ENCODE measurements at places on chromosomes 4 and X.

DNA sequence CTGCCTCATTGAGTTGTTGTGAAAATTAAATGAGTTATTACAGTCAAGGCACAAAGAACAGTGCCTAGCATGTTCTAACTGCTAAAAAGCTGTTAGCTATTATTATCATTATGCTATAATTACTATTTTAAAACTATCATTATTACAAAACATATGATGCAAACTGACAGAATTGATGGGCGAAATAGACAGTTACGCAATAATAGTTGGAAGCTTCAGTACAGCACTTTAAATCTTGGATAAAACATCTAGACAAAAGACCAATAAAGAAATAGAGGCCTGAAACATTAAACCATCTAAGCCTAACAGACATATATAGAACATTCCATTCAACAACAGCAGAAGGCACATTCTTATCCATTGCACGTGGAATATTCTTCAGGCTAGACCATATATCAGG, 73.0 kb downstream of the TAB3 start:
- DNase-seq, result no peak

GRCh38 chr4:2364654-2365053, 53.8 kb downstream of the ZFYVE28 start:
- peak; percentile 78 for DNase-seq

GRCh38 chrX:39174772-39175417, 373.6 kb downstream of the MID1IP1 start:
- no peak for DNase-seq

GRCh38 chrX:111349934-111350333, 62.1 kb downstream of the DCX start:
- no peak for DNase-seq

GRCh38 chr4:10456595-10457254, 501 bp downstream of the ZNF518B start:
- peak; percentile 72 for DNase-seq

GRCh38 chr4:38764277-38764676, 18.5 kb downstream of the TLR10 start:
- no peak for DNase-seq

DNA sequence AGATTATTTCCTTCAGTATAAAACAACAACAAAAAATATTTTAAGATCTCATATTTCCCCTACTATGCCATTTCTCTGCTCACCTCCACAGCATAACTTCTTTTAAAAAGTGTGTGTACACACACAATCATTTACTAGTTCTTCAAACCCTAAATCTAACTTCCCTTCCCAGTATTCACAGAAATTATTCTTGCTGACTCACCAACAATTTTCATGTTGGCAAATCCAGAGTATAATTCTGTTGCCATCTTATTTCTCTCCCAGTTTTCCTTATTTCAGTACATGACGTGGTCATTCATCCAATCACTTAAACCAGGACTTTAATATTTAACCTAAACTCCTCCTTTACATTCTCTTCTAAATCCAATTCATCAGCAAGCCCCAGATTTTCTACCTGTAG, 11.4 kb upstream of the RAP1GDS1 start:
- DNase-seq, result no peak

DNA sequence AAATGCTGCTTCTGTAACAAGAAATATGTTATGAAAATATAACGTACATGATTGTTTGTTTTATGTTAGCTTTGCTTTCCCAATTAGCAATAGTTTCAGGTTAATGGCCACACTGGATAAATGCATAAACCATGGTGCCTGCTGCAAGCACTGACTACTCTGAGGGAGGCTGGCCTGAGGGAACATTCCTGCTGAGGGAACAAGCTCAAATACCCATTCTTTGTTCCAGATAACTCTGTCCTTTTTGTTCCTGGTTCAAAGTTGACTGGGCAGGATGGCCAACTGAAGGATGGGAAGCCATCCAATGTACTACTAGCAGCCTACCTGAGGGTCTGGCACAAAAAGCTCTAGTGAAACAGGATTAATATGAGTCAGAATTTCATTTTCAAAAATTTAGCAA, 37.5 kb downstream of the NUP62CL start:
- DNase-seq, result no peak

GRCh38 chr4:7202411-7202810, 10.1 kb downstream of the SORCS2 start:
- DNase-seq, result peak; percentile 48

GRCh38 chrX:71164071-71164470, 19.4 kb downstream of the NLGN3 start:
- DNase-seq, result no peak

- DNase-seq, result no peak
Measured at GRCh38 chr4:17515445-17516407, 761 bp downstream of the CLRN2 start.

DNA sequence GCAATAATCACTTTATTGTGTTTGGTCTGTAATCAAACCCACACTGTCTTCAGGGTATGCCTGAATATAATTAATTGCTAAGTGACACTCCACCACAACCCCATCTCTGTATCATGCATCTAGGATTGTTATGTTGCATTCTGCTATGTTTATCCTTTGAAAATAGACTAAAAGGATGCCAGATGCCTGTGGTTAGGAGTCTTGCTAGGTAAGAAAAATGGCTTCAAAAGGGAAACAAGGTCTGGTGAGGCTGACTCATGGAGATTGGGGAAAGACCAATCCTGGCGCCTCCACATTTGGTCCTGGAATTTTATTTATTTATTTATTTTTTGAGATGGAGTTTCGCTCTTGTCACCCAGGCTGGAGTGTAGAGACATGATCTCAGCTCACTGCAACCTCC, 360.5 kb upstream of the SLC7A11 start:
- peak; percentile 6 for DNase-seq

- no peak for DNase-seq
Measured at GRCh38 chr4:69601065-69601464, 38.4 kb downstream of the UGT2A2 start.

- DNase-seq, result no peak
Measured at GRCh38 chr4:176031922-176032321, 33.7 kb upstream of the WDR17 start.

- peak; percentile 54 for DNase-seq
Measured at GRCh38 chr4:181688872-181689271, 554.3 kb upstream of the TENM3 start.

DNA sequence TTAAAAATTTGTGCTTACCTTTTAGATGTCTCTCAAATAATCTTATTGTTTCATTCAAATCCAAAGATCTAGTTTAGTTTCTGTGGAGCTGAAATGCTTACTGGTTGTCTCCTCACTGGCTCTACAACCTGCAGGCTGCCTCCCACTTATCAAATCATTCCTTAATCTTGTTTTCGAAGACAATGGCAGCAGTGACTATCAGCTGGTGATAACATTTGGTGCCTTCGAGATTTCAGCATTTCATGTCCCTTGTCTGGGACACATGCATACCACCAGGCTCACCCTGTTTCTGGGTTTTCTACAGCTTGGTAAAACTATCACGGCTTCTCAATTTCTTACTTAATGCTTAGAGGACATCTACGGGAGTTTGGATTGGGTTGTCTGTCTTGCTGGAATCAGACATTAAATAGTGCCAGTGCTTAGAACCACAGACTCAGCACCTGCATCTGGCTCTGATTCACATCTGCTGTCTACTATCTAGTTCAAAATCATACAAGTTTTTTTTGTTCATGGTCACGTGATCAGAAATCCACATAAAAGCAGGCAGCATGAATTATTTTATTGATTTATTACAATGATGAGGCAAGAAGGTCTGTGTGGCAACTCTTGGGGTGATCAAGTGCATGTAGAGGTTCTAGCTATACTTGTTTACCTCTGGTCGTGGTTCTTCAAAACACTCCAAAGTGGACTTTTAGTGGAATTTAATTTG, 32.0 kb upstream of the SMARCAD1 start:
- DNase-seq, result no peak

DNA sequence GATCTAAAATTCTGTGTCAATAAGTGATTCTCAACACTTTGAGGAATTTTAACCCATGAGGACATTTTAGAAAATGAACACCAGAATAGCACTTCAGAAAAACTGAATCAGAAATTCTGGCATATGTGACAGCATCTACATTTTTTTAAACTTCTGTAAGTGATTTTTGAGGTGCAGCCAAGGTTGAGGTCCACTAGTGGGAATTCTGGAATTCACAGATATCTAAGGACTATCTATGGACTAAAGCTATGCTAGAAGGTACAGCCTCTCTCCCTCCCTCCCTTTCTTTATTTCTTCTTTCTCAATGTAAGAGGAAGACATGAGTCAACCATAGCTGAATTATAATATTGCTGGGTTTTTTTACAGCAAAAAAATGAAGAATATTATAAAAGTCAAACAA, 508.2 kb upstream of the ATOH1 start:
- no peak for DNase-seq

GRCh38 chr4:7023486-7023885, 19.7 kb upstream of the TADA2B start:
- no peak for DNase-seq

DNA sequence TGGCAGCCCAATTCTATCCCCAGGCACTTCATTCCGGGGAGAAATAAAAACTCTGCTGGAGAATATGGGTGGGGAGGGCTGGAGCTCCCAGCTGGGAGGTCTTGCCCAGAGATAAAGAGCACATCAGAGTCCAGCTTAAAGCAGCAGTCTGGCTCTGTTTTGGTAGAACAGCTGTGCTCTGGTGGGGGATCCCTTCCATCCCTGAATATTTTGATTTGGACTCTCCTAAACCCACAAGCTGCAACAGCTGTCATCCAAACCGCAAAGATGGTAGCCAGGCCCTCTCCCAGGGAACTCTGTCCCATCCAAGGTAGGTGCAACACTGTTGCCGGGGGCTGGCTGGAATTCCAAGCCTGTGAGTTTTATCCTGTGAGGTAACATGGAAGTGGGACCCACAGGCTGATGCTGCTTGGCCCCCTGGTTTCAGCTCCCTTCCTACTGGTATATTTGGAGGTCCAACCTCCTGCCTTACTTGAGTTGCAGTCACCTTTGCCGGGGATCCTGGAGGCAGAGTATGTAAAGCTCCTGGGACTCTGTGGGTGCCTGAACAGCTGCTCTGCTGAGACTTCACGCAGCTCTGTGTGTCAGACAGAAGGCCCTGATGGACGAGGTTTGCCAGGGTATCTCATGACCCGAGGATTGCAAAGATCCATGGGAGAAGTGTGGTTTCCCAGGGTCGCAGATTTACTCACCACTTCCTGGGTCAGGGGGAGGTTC, 203.5 kb upstream of the ITM2A start:
- no peak for DNase-seq

GRCh38 chr4:25032126-25032525, 1.4 kb upstream of the LGI2 start:
- peak; percentile 10 for DNase-seq

- no peak for DNase-seq
Measured at GRCh38 chrX:113529426-113530013, 688.9 kb upstream of the AMOT start.

DNA sequence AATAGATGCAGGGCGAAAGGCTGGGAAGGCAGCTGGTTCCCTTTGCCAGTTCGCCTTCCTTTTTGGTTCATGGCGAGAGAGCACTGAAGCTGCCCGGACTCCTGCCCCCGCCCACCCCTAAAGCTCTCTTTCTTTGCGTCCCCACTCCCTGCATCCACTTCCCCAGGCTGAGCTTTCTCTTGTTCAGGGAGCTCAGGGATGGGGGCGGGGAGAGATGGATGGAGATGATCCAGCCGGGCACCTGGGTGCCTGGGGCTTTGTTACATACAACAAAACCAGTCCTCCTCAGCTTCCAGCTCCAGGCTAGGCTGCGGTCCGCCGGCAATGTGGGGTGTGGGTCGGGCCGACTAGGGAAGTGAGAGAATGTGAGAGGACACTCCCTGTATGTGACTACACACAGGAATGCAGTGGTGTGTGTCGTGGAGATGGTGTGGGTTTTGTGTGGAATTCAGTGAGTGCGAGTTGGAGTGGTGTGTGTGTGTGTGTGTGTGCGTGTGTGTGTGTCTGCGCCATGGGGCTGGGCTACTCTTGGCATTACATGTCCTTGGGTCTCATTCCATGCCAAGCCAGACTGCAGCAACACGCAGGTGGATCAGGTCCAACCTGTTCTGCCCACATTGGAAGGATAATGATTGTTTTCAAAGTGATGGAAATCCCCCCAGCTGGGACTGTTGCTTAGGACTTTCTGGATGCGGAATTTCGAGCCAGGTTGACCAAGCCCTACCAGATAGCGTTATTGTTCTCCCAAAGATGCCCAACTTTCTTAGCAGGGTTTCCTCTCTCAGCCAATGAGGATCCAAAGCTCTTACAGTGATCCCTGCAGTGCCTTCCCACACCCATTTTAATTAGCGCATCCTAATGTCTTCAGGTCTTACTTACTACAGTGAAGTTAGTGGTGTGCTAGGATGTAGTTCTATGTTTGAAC, 149.4 kb upstream of the CHRDL1 start:
- DNase-seq, result no peak

DNA sequence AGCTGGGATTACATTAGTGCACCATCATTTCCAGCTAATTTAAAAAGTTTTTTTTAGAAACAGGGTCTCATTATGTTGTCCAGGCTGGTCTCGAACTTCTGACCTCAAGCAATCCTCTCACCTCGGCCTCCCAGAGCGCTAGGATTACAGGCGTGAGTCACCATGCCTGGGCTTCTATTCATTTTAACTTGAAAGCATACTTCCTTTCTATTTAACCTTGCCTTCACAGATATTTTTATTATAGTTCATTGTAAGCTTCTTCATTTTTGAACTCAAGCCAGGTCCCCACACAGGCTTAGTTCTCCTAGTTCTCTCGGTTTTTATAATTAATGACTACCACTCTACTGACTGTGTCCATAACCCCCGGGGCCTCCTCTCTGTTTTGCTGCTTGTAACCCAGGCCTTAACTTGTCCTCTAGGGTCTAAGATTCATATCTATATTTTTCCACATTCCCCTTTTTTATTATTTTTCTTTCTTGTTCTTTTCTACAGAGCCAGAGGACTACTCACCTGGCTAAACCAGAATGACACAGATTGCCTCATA, 50.7 kb downstream of the SNX12 start:
- DNase-seq, result peak; percentile 66

GRCh38 chr4:172584816-172585215, 583.8 kb upstream of the GALNT7 start:
- no peak for DNase-seq

- peak; percentile 18 for DNase-seq
Measured at GRCh38 chrX:151801980-151802379, 67.4 kb downstream of the CNGA2 start.

GRCh38 chr4:168095776-168096406, 3.6 kb downstream of the ANXA10 start:
- DNase-seq, result peak; percentile 1

DNA sequence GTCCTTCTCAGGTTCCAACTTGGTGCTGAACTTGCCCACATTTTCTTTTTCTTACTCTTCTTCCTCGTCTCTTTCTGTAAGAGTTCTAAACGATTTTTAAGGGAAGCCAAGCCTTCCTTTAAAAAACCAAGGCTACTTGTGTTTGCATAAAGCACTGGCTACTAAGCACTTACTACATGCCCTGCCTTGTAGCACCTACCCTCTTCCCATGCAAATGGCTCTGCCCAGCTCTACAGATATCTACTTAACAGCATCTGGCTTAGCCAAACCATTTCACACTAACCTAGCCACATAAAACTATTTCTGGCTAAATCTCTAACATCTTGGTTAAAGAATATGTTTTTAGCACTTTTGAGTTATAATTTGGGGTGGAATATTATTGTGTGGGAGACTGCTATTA, 26.9 kb upstream of the ARMCX2 start:
- DNase-seq, result no peak

- no peak for DNase-seq
Measured at GRCh38 chr4:125481334-125482045, 166.7 kb downstream of the FAT4 start.

GRCh38 chrX:34884817-34885216, 57.8 kb upstream of the FAM47B start:
- peak; percentile 82 for DNase-seq

Data from EH (cell line).